Mesenteric fat pad (tissue), 1 donor: ENCODE measurements at places on chromosomes 7 and 10.

DNA sequence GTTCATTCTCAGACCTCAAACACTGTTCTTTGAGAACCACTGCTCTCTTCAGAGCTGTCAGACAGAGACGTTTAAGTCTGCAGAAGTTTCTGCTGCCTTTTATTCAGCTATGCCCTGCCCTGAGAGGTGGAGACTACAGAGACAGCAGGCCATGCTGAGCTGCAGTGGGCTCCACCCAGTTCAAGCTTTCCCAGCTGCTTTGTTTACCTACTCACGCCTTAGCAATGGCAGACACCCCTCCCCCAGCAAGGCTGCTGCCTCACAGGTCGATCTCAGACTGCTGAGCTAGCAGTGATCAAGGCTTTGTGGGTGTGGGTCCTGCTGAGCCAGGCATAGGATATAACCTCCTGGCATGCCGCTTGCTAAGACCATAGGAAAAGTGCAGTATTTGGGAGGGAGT, 80.5 kb upstream of the CYP2C9 start:
- DNase-seq = no peak

DNA sequence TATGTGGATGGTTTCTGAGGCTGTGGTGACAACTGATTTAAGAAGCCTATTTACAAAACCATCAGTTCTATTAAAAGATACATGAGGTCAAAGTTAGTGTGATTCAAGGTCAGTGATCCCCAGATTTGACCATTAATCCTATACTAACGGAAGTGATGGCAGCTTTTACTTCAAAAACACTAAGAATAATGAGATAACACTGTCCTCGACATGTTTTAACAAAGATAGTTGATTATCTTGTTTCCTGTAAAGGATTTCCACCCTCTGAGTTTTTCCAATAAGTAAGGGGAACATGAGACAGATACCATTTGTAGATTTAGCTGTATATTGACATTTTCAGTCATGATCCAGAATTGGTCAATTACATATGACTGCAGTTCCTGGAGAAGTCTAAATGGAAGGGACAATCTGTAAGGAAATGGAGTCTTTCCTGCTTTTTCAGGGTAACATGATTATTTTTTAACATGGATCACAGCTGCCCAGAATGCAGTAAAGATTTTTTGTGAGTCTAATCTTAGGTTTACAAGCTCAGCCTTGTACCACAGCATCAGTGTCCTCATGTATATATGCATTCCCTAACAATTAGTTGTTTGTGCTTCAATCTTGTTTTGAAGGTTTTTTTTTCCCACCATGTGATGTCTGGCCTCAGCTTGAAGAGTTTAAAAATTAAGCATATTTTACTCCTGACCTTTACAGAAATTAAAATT, 188.0 kb downstream of the PPP1R9A start:
- no peak for DNase-seq

DNA sequence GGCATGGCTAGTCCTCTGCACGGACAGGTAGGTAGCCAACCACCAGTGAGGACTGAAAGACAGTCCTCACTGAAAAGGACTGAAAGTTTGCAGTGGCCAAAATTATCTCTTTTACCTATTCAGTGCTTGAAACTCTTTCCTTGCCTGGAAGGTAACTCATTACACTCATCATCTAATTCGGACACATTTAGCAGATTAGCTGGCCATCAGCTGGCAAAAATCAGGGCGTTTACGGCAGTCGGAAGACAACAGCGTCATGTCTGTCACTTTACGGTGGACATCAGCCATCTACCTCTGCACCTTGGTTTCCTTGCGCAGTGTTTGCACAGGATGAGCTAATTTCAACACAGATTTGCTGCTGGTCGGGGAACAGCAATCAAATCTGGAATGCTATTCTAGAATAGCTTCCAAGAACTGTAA, 740 bp downstream of the ANXA7 start:
- no peak for DNase-seq

DNA sequence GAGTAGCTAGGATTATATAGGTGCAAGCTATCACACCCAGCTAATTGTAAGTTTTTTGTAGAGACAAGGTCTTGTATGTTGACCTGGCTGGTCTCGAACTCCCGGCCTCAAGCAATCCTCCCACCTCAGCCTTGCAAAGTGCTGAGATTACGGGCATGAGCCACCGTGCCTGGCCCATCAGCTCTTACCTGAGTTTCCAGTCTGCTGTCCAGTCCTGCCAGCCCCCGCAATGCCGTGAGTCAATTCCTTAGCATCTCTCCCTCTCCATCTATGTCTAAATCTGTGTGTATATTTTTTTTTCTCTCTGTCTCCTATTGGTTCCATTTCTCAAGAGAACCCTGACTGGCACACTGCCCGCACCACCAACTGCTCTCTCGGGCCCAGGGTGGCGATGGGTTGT, 127.6 kb downstream of the ACTR3B start:
- peak; percentile 71 for DNase-seq

DNA sequence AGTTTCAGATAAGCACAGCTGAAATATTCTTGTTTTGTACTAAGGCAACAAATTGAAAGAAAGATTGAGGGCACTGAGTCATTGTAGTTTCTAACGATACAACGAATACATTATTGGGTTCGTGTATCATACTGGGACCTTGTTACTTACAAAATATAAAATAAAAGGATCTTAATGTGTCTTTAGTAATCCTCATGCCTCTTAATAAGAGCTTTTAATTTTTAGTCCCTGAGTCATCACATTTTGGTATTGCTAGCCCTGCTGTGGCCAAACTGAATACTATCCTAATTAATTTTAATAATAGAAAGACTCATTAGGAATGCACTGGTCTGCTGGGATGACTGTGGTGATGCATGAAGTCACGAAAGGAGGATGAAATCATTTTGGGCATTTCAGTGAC, 309.7 kb downstream of the EXOC4 start:
- DNase-seq = no peak

GRCh38 chr10:31656851-31657433, 271.7 kb downstream of the ARHGAP12 start:
- DNase-seq = no peak

DNA sequence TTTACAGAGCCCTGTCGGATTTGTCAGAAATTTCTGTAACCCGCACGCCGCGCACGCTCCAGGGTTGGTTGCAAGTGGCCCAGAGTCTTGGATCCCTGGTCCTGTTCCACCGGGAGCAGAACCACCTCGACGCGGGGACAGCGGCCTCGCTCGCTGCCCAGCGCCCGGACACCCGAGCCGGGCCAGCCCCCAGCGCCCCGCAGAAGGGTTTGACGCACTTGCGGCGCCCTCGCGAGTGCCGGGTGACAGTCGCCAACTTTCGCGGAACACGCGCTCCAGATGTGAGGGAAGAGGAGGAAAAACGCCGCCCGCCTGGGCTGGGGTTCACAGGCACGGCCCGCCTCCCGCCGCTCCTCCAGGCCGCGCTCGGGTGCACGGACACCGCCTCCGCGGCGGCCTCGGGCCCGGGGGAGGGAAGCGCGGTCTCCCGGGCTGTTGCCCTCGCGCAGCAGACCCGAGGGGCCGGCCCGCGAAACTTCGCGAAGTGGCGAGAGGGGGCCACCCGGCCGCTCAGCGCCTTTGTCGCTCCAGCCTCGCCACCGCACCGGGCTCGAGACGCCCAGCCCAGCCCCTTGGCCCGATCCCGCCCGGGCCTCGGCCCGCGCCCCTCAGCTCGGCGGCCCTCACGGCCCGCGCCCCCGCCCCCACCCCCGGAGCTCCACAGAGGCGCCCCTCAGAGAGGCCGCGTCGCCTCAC, 514 bp downstream of the RNF216 start:
- peak; percentile 90 for DNase-seq

DNA sequence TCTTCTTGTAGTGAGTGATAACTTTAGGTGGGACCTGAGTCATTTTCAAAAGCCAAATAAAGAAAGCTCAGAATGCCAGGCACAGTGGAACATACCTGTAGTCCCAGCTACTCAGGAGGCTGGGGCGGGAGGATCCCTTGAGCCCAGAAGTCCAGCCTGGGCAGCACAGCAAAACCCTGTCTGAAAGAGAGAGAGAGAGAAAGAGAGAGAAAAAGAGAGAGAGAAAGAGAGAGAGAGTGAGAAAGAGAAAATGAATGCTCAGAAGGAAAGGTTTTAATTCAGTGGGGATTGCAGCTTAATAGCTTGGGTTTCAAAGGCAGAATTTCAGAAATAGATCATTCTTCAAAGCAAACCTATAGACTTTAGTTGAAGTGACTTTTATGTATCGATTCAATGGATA, 25.7 kb downstream of the GPNMB start:
- DNase-seq = no peak

GRCh38 chr10:24465891-24466818, 257.2 kb downstream of the KIAA1217 start:
- DNase-seq = no peak

DNA sequence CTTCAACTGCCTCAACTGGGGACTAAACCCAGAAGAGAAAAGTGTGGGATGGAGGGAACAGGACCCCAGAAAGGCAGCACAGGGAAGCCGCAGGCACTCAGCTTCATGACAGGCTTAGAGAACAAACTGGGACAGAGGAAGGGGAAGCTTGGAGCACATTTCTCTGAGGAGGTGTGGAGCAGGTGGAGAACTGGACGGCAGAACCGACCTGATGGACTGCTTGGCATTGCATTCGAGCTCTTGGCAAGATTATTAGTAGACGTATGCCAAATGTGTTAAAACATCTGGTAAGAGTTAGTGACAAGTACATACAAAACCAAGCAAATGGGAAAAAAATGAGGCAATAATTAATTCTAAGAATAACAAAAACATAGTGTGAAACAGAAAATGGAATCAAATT, 335.7 kb downstream of the SFMBT2 start:
- no peak for DNase-seq

- no peak for DNase-seq
These were observed 23.0 kb downstream of the SMKR1 start for GRCh38 chr7:129525225-129525862.

GRCh38 chr7:36985316-36985715, 261.0 kb upstream of the AOAH start:
- no peak for DNase-seq

DNA sequence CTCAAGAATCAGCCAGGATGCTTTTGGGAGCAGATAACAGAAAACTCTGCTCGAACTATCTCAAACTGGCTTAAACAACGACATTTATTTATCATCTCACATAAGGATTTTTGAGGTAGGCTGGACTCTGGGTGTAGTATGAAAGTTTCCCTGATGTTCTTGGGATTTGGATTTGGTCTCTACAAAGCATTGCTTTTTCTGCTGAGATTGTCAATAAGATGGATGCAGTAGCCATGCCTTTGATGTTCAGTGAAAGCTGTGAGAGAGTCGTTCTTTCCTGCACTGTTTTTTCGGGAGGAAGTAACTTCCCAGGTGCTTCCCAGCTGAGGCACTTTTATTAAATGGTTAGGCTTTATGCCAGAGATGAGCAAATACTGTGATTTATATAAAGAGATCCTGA, 181.1 kb downstream of the PRKG1 start:
- no peak for DNase-seq

- no peak for DNase-seq
These were observed 102.0 kb upstream of the SAMD8 start for GRCh38 chr10:75009426-75009825.

DNA sequence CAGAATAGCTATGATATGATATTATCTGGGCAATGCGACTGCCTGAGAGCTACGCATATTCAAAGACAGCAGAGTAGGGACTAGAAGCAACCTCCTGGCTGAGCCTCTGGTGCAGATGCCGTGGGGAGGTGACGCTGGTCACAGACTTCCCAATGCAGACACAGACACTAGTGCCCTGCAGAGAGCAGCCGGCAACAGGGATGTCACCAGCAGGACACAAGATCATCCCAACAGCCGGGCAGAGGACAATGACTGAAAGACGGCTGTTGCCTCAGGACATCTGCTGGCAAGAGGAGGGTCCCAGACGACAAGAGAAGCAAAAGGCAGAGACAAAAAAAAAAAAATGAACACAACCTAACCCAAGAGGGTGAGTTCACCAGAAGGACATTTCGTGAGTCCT, 104.6 kb downstream of the CALN1 start:
- no peak for DNase-seq

GRCh38 chr7:80918909-80919721, at the start of gene SEMA3C:
SEMA3C (minus strand) TSS chr7:80919051; CDS start chr7:80916781, 2,270 bp downstream.
- DNase-seq = peak; percentile 96

- no peak for DNase-seq
These were observed 2.1 kb downstream of the SP8 start for GRCh38 chr7:20784388-20785156.

DNA sequence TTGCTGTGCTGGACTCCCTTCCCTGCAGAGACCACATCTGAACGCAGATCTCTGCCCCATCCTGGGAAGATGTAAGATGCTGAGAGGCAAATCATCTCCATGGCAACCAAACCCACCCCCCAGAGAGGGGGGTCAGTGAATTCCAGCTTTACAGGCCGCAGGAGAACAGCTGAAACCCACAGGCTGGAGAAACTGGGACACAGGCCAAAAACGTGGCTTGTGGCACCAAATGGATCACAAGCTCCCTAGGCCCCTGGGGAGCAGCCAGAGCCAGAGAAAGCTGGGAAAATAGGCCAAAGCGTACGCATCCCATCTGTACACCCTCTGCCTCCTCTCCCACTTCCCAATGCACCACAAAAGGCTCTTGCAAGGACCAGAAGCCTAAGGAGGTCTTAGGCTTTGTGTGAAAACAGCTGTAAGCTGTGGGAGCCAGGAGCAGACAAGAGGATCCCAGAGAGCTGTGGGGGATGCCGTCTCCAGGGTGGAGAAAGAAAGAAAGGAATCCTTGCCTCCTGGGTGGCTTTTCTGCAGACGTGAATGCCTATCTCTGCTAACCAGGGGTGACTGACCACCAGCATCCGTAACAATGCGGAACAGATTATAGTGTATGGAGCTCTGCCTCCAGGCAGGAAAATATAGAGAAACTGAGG, 59.5 kb downstream of the TMEM130 start:
- no peak for DNase-seq

GRCh38 chr7:157641866-157642265, 305.1 kb downstream of the DNAJB6 start:
- peak; percentile 87 for DNase-seq

DNA sequence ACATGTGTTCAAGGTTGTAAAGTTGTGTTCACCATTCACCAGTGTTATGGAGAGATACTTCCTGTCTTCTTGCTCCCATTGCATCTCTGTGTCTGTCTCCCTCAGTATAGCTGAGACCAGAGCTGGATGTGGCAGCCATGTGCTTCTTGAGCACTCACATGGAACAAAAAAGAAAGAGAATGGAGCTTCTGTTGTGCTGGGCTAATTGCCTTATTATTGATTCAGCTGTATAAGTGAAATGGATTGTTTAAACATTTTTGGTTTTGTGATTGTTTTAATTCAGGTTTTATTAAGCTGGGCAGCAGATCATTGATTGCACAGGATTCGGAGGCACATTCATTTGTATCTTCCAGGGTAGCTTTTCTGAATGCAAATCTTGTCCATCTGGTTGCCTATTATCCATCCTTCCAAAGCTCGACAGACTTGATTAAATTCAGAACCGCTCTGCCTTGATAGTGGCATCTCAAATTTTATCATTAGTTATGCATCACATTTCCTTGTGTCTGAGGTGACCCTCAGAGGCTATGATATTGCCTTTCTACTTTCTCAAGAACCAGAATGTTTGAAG, 119.9 kb downstream of the CCNY start:
- DNase-seq = no peak
